Karpas-422 (cell line): ENCODE measurements at places on chromosomes 3 and 15.

DNA sequence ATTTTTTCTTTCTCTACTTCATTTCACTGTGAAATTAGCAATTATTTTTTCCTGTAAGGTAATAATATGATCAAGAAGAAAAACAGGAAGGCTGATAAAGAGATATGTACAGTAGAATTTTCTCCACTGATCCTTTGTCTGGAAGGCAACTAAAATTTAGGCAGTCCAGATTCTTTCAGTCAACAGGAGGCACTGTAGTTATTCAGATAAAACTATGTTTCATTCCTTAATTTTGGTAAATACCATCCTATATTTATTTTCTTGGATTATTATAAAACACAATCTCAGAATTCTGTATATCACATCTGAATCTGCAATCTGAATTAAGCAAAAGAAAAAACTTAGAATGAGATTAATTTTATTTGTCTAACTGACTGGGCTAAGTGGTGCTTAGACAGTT, 343.2 kb downstream of the LSAMP start:
- H3K4me3 ChIP-seq, result no peak overlapping the region
- H3K27me3 ChIP-seq, result no peaks in the 10 kb centered on the region
- no peak for DNase-seq
- no peaks in the 10 kb centered on the region for H3K4me1 ChIP-seq
- no peaks in the 10 kb centered on the region for H3K36me3 ChIP-seq
- no peak overlapping the region for H3K27ac ChIP-seq

- H3K4me1 ChIP-seq, result peaks cover 37% of the 10 kb centered on the region
- no peak overlapping the region for H3K4me3 ChIP-seq
Observed at GRCh38 chr3:158745551-158745950, 13.3 kb upstream of the RARRES1 start.

- H3K27ac ChIP-seq, result no peak overlapping the region
- DNase-seq, result no peak
- H3K36me3 ChIP-seq, result no peaks in the 10 kb centered on the region
- no peaks in the 10 kb centered on the region for H3K27me3 ChIP-seq
- H3K4me3 ChIP-seq, result no peak overlapping the region
Observed at GRCh38 chr15:33078607-33079006, 115.9 kb downstream of the FMN1 start.

DNA sequence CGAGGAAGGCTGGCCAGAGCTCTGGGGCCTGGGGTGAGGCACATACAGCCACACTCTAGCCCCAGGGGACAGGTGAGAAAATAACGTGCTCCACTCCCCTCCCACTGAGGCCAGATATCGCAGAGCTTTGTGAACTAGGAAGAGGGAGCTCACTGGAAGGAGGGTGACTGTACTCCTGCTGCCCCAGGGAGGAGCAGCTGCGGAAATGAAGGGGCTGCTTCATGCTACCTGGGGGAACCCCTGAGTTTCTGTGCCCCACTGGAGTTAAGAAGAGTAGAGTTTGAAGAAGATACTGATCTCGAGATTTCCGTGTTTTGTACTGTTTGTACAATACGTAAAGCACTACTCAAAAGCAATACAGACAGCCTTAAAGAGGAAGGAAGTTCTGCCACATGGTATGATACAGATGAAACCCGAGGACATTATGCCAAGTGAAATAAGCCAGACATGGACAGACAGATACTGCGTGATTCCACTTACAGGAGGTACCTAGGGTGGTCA, 44.6 kb downstream of the CMTM6 start:
- no peaks in the 10 kb centered on the region for H3K36me3 ChIP-seq
- H3K27ac ChIP-seq, result no peak overlapping the region
- no peak overlapping the region for H3K4me3 ChIP-seq
- peaks cover 48% of the 10 kb centered on the region for H3K4me1 ChIP-seq
- H3K27me3 ChIP-seq, result no peaks in the 10 kb centered on the region

- no peaks in the 10 kb centered on the region for H3K4me1 ChIP-seq
- no peaks in the 10 kb centered on the region for H3K27me3 ChIP-seq
- DNase-seq, result no peak
- no peak overlapping the region for H3K27ac ChIP-seq
- no peaks in the 10 kb centered on the region for H3K36me3 ChIP-seq
Observed at GRCh38 chr3:124256599-124256998, 264.7 kb upstream of the ROPN1 start.

- no peak overlapping the region for H3K27ac ChIP-seq
- H3K4me1 ChIP-seq, result peaks cover 17% of the 10 kb centered on the region
- H3K36me3 ChIP-seq, result no peaks in the 10 kb centered on the region
- no peak overlapping the region for H3K4me3 ChIP-seq
- H3K27me3 ChIP-seq, result no peaks in the 10 kb centered on the region
Observed at GRCh38 chr15:67806536-67806935, 18.8 kb upstream of the SKOR1 start.

DNA sequence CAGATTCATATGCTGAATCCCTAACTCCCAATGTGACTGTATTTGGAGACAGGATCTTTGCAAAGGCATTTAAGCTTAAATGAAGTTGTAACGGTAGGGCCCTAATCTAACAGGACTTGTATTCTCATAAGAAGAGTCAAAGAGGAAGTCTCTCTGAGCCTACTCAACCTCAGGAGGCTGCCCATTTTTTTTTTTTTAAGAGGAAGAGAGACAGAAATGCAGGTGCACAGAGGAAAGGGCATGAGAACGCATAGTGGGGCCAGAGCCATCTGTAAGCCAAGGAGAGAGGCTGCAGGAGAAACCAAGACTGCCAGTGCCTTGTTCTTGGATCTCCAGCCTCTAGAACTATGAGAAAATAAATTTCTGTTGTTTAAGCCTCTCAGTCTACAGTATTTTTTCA, 28.4 kb downstream of the ZNF860 start:
- H3K27ac ChIP-seq, result peak overlapping the region; percentile 93
- no peaks in the 10 kb centered on the region for H3K27me3 ChIP-seq
- peak; percentile 85 for DNase-seq
- H3K4me3 ChIP-seq, result peak overlapping the region; percentile 49; the same call in 1 of the 2 replicates
- no peaks in the 10 kb centered on the region for H3K36me3 ChIP-seq

DNA sequence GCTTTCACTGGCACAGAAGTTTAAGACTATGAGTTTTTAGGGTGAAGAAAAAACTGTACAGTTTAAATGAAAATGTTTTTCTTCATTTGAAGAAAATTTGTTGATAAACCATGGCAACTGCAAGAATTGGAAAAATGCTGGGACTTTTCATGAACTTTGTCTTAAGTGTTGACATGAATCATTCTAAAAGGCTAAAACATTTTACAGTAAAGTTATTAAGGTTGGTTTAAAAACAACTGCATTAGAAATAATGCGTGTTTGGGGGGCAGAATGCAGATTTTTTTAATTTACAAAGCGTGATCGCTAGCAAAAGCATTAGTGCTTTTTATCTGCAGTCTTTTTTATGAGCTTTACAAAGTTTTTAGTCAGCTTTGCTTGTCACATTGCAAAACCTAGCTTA, 601.9 kb upstream of the TGFBR2 start:
- H3K4me1 ChIP-seq, result no peaks in the 10 kb centered on the region

GRCh38 chr3:33125840-33126239, 12.0 kb downstream of the CRTAP start:
- no peaks in the 10 kb centered on the region for H3K4me1 ChIP-seq
- H3K27me3 ChIP-seq, result no peaks in the 10 kb centered on the region

DNA sequence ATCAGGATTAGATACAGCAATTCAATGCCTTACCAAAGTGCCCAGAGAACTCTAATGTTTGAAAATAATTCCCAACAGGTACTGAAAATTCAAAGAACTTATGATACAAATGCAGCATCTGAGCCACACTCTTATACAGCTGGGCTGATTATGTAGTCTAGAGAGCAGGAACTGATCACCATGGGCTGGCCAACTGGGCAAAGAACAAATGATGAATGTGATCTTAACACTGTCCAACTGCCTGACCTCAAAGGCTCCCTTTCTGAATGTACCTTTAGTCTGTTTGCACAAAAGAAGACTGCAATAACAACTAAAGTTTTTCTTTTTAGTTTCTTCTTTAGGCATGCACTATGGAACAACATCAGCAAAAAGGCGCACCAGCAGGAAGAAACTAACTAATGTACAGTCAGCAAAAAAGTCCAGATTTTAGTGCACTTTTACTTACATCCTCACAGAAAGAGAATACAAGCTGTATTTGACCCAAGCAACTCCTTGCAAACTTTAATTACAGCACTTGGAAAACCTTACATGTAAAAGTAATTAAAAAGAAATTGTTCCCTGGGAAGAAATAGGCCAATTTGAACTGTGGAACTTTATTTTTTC, 1095.1 kb downstream of the IGSF11 start:
- H3K27ac ChIP-seq, result no peak overlapping the region
- H3K4me3 ChIP-seq, result no peak overlapping the region
- DNase-seq, result no peak
- H3K27me3 ChIP-seq, result no peaks in the 10 kb centered on the region

DNA sequence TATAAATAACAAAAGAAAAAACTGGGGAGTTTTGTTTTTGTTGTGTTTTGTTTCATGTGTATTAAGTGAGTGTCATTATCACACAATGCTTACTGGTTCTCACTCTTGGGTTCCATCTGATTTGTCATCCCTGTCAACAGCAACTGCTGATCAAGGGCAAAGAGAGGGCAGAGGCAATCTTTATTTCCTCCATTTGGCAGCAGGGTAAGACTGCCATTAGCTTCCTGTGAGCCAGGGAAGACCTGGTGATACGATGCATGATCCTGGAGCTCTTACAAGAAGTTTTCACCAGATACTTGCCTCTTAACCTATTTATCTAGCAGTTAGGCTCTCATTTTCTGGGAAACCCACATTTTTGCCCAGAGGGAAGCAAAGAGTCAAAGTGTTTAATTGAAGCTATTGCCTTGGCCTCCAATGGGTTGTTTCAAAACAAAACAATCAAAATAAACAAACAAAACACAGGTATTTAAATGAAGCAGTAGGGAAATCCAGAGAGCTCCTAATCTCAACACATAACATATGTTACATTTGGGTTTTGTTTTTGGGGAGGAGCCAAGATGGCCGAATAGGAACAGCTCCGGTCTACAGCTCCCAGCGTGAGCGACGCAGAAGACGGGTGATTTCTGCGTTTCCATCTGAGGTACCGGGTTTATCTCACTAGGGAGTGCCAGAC, 529.8 kb downstream of the MAGI1 start:
- DNase-seq, result no peak
- no peaks in the 10 kb centered on the region for H3K4me1 ChIP-seq
- H3K36me3 ChIP-seq, result no peaks in the 10 kb centered on the region
- no peak overlapping the region for H3K27ac ChIP-seq

DNA sequence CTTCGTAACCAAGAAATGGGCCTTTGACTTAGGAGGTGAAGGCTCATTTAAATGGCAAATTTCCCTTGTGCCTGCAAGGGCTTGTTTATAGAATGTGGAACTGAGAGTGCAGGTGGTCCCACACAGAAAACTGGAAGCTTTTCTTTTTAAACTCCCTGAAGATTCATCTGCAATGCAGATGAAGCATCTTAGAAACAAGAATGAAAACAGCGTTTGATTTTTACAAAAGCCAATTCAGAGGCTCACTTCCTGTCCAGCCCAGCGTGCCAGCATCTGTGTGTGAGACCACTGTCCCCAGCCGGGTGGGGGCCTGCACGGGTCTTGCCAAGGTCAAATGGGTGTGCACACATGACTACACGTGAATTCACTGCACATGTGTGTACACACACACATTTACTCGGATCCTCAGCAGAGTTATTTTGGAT, 94.7 kb downstream of the LINGO1 start:
- H3K27me3 ChIP-seq, result no peaks in the 10 kb centered on the region
- H3K4me3 ChIP-seq, result peak overlapping the region; percentile 54
- peak; percentile 81 for DNase-seq
- peaks cover 36% of the 10 kb centered on the region for H3K4me1 ChIP-seq
- peak overlapping the region; percentile 60 for H3K27ac ChIP-seq
- H3K36me3 ChIP-seq, result no peaks in the 10 kb centered on the region

- H3K36me3 ChIP-seq, result peaks cover 41% of the 10 kb centered on the region
- H3K27me3 ChIP-seq, result no peaks in the 10 kb centered on the region
- peak overlapping the region; percentile 96 for H3K4me3 ChIP-seq
- peaks cover 65% of the 10 kb centered on the region for H3K4me1 ChIP-seq
- H3K27ac ChIP-seq, result peak overlapping the region; percentile 99
- DNase-seq, result peak; percentile 99
Observed at GRCh38 chr15:43776101-43776717, 557 bp downstream of the ELL3 start.

DNA sequence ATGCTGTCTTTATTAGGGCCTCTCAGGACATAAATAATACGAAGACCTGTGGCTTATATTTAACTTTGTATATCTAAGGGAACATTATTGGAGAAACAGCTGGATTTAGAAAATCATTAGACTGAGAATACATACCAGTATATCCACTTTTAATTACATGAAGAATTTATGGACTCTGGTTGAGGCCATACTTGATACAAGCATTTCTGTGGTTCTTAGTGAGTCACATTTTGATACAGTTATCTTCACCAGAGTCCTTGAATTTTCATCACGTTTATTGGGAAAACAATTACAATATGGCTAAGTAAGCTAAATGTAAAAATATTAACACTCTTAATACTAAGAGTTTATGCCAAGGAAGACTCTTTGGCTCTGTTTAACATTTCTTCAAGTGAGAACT, 9.9 kb downstream of the KIF23 start:
- H3K4me1 ChIP-seq, result no peaks in the 10 kb centered on the region
- no peaks in the 10 kb centered on the region for H3K27me3 ChIP-seq
- no peak overlapping the region for H3K27ac ChIP-seq
- no peak overlapping the region for H3K4me3 ChIP-seq

DNA sequence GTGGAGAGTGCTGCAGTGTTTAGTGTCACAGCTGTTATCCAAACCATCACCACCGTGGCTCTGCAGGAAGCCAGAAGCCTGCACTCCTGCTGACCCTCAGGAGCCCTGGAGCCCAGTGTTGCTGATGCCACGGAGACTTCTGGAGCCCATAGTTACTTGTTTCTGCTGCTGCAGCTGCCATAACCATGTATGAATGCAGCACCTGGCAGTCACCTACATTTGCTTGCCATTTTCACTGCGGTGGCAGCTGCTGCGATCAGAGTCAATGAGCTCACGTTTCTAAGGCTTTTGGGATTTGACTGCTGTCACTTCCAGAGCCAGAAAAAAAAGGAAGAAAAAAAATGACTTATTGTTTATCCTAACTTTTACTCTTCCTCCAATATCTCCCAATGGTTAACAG, 299.2 kb upstream of the THRB start:
- DNase-seq, result no peak
- H3K4me3 ChIP-seq, result no peak overlapping the region
- no peaks in the 10 kb centered on the region for H3K36me3 ChIP-seq
- H3K4me1 ChIP-seq, result no peaks in the 10 kb centered on the region
- H3K27me3 ChIP-seq, result no peaks in the 10 kb centered on the region

DNA sequence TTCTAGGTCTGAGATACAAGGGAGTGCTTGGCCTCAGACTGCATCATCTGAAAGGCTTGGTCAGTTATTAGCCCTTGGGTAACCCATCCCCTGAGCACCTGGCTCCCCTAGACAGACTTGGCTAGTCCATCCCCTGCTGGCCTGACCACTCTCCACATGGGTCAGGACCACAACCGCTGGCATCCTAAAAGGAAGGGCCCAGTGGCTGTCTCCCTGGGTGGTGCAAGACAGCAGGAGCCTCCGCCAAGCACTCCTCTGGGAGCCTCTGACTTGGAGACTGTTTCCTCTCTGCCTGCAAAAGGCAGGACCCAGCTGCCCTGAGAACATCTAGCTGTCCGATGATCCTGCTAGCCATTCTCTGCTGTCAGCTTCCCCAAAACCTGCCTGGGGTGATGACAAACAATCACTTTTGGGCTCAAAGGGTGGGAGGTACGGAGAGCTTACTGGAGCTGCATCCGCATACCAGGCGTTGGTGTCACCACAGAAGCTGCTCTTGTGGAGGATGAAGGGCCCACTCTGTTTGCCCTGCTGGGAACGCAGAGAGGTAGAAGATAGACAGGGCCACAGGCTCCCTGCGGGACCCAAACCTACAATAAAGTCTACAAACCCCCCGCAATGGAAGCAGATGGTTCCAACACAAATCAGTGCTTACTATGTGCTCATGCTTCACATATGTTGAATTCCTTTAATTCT, 108.0 kb upstream of the PRR20G start:
- no peak overlapping the region for H3K27ac ChIP-seq
- peaks cover 7% of the 10 kb centered on the region for H3K4me1 ChIP-seq
- DNase-seq, result no peak
